Motor neuron (in vitro differentiated cells): ENCODE measurements at places on chromosomes 12 and 14. TPM values are rescaled to one million over a fixed set of nuclear protein-coding genes. Genes with fewer than 3 reads are reported as not detected.

- ATAC-seq, result no peak
Observed at GRCh38 chr12:22874151-22874550, 249.2 kb downstream of the ETNK1 start.

GRCh38 chr14:31792726-31793125 is 231.5 kb downstream of the NUBPL start:
- no peak for ATAC-seq

The SLC4A8 gene
- total RNA-seq, result 4.8 and 5.8 TPM in 2 replicates

The BEGAIN gene
- 4.5 and 8.6 TPM in 2 replicates for total RNA-seq

DNA sequence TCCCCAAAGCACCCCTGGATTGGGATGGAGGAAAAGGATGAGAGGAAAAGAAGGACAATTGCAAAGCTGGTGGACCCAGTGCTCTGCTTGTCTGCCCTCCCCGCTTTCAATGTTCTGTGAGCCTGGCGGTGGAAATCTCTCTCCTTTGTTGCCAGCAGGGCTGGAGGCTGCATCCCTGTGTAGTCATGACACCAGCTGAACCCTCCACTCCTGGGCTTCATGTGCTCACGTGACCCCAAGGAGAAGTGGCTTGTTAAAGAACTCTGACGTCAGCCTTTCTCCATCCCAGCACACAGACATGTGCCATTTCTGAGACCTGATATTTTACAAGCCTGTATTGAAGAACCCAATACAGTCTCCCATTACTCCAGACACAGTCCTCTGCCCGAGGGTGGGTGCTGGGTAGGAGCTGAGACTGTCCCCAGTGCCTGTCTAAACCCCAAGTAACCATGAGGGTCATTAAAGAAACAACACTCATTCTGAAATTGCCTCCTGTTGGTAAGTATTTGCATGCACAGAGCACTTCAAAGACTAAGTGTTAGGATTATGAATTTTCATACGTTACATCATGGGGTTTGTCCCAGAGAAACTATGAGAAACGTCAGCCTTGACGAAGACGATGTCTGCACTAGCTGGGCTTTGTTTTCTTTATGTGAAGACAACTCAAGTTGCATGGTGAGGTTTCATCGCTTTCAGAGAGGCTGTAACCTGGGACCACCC is 21.7 kb downstream of the GALNT16 start:
- peak; percentile 25 for ATAC-seq

GRCh38 chr12:55720071-55720564 is at the start of gene RDH5:
RDH5 (plus strand) TSS chr12:55720393; CDS start chr12:55721185, 792 bp downstream.
- ATAC-seq, result no peak

DNA sequence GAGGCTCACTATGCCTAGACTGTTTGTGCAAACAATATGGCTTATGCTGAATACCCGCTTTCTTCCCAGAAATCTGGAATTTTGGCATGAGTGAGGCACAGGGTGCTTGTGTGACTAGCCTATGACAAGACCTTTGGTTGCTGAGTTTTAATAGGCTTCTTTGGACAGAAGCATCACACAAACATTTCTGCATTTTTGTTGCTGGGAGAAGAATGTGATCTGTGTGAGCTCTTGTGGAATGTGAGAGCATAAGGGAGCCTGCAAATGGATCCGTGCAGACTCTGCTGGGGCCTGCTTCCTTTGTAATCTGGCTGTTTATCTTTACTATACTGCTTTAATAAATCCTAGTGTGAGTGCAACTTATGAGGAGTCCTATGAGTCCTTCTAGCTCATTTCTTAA is 83.0 kb upstream of the ZDHHC17 start:
- ATAC-seq, result peak; percentile 84

DNA sequence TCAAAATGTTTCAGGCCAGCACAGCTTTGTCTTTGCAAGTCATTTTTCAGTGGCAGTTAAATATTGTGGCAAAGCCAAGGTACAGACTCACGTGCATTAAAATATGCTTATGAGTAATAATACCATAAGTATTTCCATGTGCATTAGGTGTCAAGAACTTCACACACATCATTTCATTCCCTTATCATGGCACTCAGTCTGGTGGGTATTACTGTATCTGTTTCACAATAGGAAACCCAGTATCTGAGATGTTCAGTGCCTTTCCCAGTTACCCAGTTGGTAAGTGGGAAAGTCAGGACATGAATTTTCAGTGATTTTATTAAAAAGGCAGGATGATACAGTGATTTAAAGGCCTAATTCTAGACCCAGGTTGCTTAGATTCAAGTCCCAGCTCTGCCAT is 52.9 kb downstream of the IFNG start:
- no peak for ATAC-seq

DNA sequence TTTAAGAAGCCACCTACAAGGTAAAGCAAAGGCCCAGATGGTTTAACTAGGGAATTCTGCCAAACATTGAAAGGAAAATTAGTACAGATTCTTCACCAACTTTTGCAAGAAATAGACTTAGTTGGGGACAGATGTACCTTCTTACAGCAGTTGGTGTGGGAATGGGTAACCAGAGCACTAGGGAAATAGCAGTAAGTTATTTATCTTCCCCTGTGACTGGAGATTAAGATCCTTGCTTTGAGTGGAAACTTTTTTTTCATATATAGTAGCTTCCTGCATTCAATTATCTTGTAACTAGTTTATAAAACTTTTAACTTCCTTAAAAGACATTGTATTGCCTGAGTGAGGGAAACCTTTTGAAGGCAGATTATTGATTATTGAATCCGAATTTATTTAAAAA is 44.2 kb downstream of the ARID2 start:
- no peak for ATAC-seq

DNA sequence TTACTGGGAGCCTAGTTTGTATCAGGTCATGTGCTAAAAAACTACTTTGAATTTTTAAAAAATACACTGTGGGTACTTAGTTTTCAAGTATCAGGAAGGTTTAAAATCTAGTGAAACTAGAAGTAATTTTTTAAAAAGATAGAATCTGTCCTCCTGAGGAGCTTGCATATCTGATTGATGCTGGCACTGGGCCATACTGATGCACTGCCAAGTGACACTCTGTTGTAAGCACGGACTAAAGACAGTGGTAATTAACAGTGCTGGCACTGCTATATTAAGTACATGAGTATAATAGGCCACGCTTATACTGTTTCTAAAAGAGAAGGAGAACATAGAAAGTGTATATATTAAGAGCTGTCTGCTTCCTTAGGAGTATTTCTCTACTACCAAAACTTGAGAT is 10.0 kb upstream of the TBC1D30 start:
- no peak for ATAC-seq

The CRACR2A gene
- total RNA-seq, result 8.0 TPM in 2 replicates

The TAS2R8 gene
- total RNA-seq, result 0.18 TPM in 1 of 2 replicates, not detected in the other

The AVPR1A gene
- 0.38 and 0.49 TPM in 2 replicates for total RNA-seq

- no peak for ATAC-seq
Observed at GRCh38 chr14:105862581-105863239, 336.3 kb downstream of the TMEM121 start.

- ATAC-seq, result peak; percentile 90
Observed at GRCh38 chr12:104858611-104859543, 99.2 kb downstream of the SLC41A2 start.

The CIROP gene
- total RNA-seq, result 0.18 and 0.41 TPM in 2 replicates

The RNASE11 gene
- total RNA-seq, result not detected in 2 replicates

The FOXM1 gene
- total RNA-seq, result 0.74 and 0.93 TPM in 2 replicates

DNA sequence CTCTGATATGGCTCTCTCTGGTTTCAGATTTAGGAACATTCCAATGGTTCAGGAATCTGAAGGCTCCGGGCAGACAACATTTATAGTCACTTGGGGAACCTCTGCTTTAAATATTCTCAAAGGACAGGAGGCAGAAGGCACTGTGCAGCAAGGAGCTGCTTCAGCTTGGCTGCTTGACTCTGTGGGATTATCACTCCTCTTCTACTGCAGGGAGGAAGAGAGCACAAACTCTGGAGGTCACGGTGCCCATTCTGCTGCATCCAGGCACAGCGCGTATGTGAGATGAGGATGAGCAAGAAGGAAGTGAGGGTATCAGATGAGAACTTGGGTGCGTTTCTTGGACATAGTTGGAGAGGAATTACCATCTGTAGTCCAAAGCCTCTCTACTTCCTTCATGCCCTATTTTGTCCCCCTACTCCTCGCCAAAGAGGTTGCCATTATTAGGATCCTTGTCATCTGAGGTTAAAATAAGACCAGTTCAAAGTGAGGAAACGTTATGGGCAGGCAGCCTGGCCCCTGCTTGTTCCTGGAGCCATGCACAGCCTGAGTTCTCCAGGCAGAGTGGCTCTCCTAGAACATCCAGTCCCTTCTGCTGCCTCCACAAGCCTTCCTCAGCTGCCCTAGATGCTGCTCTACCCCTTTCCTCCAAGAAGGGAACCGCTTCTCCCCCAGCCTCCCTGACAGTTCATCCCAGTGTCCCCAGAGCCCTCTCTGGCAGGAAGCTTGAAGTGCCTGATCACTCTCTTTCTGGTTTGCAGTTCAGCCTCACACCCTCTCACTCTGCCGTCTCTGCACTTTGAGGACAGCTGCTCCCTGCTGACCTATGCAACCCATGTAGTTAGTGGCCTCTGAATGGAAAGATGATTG is 12.5 kb downstream of the FGF6 start:
- ATAC-seq, result no peak
